ENCODE measurements at places on chromosomes 3 and 15.

- DNase-seq: no peak
Measured at GRCh38 chr3:52507359-52507758, 12.2 kb downstream of the STAB1 start.

DNA sequence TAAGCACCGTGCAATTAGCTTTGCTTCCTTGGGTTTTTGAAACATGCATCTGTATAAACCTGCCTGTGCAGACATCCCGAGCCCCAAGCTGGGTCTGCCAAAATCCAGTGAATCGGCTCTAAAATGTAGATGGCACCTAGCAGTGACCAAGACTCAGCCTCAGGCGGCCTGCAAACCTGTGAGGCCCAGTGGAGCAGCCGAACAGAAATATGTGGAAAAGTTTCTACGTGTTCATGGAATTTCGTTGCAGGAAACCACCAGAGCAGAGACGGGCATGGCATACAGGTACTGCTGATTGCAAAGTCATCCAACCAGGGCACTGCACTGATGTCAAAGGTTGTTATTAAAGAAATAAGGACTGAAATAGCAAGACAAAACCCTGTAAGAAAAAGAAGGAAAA is 22.8 kb downstream of the KCNAB1 start:
- no peak for DNase-seq

DNA sequence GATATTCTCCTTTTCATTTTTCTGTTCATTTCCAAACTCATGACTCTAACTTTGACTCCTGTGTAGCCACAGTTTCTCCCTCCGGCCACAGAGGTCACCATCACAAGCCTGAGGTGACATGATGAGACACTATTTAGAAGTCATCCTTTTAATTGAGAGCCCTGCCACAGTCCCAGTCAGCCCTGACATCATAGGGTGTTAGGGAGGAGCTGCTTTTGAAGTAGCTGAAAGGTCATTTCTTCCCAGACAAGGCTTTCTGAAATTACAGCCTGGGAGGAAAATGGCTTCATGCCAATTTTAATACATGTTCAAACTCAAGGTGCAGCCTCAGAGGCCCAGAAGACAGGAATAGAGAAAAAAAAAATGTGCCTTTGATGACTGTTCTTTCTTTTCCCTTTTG is 532.8 kb upstream of the TGFBR2 start:
- DNase-seq: no peak

- no peak for DNase-seq
Measured at GRCh38 chr3:194683380-194683779, 2.3 kb upstream of the FAM43A start.

- no peak for DNase-seq
Measured at GRCh38 chr3:176911579-176911978, 285.7 kb downstream of the TBL1XR1 start.

- no peak for DNase-seq
Measured at GRCh38 chr15:69279636-69280035, 19.1 kb upstream of the PAQR5 start.

- no peak for DNase-seq
Measured at GRCh38 chr3:46280105-46280797, 38.0 kb downstream of the CCR3 start.

DNA sequence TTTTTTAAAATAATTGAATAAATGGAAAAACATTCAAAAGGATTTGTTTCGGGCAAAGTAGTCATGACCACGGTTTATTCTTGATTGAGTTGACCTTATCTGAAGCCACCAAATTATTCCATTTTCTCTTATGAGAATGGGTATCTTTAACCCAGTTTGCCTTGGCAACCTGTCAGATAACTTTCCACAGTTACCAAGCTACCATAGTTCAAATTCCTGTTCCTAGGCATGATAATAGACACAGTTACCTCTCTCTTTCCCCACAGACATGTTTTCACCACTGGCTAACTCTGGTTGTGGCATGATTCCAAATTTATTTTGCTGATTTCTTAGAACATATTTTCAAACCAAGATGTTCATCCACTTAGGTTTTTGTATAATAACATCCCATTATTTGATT is 84.9 kb downstream of the NECTIN3 start:
- DNase-seq: no peak

- DNase-seq: no peak
Measured at GRCh38 chr3:161647936-161648470, 151.4 kb downstream of the OTOL1 start.

- DNase-seq: no peak
Measured at GRCh38 chr15:87523516-87523915, 733.0 kb downstream of the NTRK3 start.

DNA sequence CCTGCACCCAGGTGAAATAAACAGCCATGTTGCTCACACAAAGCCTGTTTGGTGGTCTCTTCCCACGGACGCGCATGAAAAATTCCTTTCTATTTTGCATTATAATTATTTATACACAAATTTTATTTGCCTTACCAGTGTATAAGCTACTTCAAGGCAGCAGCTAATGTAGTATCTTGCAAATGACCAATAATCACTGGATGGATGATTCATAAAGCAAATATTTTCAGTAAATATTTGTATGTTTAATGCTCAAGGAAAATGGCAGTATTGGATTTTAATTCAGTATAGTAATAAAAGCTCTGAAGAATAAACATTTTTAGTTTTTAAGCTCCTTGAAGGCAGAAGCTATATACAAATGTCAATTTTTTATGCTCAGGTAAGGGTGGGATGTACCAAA is 158.7 kb upstream of the NANOGP8 start:
- no peak for DNase-seq

- no peak for DNase-seq
Measured at GRCh38 chr15:93493172-93493571, 404.2 kb upstream of the RGMA start.

DNA sequence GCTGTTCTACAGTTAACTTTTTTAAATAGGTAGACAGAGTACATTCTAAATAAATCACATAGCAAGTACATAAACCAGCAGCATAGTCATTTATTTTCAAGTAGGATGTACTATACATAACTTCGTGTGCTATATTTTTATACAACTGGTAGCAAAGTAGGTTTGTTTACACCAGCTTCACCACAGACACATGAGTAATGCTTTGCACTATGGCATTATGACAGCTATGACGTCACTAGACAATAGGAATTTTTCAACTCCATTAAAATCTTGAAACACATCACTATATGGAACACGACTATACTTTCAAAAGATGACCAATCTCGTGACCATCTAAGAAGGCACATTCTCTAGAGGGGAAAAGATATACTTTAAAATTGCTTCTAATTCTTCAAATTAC is 3.5 kb downstream of the TEX55 start:
- no peak for DNase-seq

DNA sequence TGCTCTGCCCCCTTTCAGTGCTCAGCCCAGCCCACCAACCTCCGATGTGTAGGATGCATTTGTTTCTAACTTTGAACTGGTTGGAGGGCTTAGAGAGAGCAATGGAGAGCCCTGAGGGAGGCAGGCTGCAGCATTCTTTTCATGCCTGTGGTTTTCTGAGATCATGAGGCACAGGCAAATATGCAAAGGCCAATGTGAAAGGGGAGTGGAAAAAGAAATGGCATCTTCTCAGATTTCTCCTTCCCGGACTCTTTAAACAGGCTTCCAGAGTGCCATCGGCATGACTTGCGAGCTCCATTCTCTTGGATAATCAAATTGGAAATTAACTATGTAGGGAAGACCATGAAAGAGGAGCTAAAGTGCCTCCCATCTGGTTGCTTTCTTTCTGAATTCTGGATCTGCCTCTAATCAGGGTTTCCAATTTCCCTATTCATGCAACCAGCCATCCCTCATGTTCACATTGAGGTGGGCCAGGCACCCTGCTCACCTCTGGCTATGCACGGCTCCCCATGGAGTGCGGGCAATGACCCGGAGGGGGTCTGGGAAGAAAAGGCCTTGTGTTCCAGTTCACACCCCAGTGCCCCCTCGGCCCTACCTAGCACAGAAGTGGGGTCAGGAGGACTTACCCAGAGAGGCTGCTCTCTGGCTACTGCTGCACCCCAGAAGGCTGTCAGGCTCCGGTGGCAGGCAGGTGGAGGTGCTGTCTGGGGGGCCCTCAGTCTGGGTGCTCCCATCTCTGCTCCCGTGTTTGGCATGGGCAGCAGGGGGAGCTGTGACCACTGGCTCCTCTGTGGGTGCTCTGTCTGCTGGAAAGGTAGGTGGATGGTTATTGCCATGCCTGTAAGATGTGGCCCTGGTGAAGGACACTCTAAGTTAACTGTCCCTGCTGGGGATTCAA is 16.1 kb downstream of the AMOTL2 start:
- DNase-seq: peak; percentile 8

- peak; percentile 53 for DNase-seq
Measured at GRCh38 chr15:66692808-66693596, 9.0 kb upstream of the SMAD6 start.

GRCh38 chr3:131880948-131881347 is 153.9 kb downstream of the CPNE4 start:
- DNase-seq: no peak

DNA sequence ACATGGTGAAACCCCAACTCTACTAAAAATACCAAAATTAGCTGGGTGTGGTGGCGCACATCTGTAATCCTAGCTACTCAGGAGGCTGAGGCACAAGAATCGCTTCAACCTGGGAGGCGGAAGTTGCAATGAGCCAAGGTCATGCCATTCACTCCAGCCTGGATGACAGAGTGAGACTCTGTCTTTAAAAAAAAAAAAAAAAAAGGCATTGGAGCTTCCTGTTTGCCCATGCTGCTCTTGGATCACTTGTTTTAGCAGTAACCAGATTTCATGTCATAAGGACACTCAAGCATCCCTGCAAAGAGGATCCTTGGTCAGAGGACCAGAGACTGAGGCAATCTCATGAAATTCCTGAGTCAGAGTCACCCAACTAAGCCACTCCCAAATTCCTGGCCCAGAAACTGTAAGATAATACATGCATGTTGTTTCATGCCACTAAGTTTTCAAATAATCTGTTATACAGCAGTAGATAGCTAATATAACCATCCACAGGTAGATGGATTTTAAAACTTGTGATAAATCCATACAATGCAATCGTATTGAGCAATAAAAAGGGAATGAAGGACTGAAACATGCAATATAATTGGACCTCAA is 82.0 kb upstream of the XXYLT1 start:
- no peak for DNase-seq

DNA sequence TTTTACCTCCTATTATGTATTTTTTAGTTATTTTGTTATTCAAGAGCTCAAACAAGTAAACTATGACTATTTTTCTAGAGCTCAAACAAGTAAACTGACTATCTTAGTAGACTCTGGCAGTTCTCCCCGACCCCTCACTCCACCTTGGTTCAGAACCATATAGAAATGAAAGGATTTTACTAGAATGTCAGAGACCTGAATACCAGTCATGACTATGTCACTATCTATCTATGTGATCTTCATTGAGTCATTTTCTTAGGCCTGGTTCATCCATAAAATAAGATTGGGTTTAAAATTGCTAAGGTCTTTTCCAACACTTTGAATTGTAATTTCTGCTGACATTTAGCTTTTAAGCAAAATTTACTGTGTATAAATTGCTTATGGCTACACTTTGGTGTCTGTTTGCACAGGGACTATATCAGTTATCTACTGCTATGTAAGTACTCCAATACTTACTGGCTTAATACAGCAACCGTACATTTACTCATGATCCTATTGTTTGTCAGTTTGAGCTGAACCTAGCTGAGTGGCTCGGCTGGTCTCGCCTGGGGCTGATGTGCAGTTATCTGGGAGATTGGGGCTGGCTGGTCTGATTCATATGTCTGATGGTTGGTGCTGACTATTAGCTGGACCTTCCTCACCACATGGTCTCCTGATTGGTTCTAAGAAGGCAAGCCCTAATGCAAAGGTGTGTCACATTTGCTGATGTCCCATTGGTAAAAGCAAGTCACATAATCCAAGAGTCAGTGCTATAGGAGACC is 37.0 kb downstream of the RASA2 start:
- DNase-seq: no peak

- no peak for DNase-seq
Measured at GRCh38 chr3:79038057-79038456, 729.7 kb downstream of the ROBO1 start.

GRCh38 chr3:53046171-53047170 is 598 bp upstream of the SFMBT1 start:
- peak; percentile 74 for DNase-seq

- no peak for DNase-seq
Measured at GRCh38 chr15:54045397-54045796, 67.2 kb downstream of the UNC13C start.

DNA sequence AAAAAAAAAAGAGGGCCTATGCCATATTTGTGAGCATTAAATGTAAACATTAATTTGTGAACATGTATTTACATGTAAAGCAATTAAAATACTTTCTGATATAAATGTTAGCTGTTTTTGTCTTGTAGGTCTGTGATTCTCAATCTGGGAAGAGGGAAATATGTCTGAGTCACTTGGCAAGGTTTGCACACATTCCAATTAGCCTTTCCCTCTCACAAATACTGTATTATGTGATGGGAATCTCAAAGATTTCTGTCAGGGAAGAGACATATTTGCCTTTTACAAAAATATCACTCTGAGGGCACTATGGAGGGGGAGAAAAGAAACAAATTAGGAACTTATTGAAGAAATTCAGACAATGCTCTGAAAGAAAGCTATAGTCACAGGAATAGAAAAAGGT is 483.6 kb downstream of the GBE1 start:
- DNase-seq: no peak

GRCh38 chr3:142724682-142725356 is 985 bp downstream of the TRPC1 start:
- no peak for DNase-seq

- DNase-seq: no peak
Measured at GRCh38 chr3:194312743-194313281, 38.3 kb downstream of the CPN2 start.

GRCh38 chr3:143865302-143865701 is 17.0 kb upstream of the SLC9A9 start:
- DNase-seq: no peak

- DNase-seq: no peak
Measured at GRCh38 chr3:125615256-125615655, 20.0 kb upstream of the OSBPL11 start.

DNA sequence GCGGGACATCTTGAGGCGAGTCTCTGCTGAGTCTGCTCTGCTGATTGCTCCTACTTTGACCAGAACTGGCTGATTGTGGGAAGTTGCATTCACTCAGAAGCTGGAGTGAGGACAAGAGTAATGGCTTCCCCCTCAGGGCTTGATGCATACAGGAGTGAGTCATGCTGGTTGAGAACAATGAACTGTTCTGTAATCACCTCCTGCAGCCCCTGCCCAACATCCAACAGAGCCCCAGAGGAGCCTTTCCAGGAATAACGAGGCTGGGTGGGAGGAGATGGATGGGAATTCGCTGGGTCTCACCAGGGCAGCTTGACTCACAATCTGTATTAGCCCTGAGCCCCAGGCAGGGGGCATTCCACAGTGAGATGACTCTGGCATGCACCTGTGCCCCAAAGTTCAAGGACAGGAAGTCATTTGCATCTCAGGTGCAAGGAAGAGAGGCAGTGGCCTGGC is 85.0 kb downstream of the RAB11A start:
- no peak for DNase-seq

GRCh38 chr3:43289401-43289800 is 3.1 kb downstream of the SNRK start:
- DNase-seq: no peak

DNA sequence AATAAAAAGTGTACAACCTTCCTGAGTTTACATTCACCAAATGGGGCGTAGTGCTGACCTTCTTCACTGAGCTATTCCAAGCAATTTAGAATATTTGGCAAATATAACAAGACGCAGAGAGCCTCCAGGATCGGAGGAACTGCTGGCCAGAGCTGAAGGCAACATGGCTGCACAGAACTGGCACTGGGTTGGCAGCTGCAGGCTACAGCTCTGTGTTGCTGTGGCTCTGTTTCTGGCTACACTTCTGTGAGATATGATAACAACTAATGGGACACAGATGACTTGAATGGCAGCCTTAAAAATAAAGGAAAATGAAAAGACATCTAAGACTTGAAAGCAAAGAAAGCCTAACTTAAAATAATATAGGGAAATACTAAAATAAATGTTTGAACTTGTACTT is 10.8 kb upstream of the SLC6A20 start:
- no peak for DNase-seq

Data from Kasumi-1 (cell line).